ENCODE measurements at places on chromosomes 1 and 21. TPM values are rescaled to one million over a fixed set of nuclear protein-coding genes. Genes with fewer than 3 reads are reported as not detected.

The ZNF648 gene
- total RNA-seq = not detected

The G0S2 gene
- total RNA-seq = 125 TPM

The PHLDA3 gene
- 78.9 TPM for total RNA-seq

The CD1E gene
- not detected for total RNA-seq

The SYT2 gene
- not detected for total RNA-seq

The TBX19 gene
- 0.56 TPM for total RNA-seq

The CAMK1G gene
- not detected for total RNA-seq

The DDR2 gene
- total RNA-seq = 6.0 TPM

The BEND5 gene
- 3.3 TPM for total RNA-seq

The USP24 gene
- 65.8 TPM for total RNA-seq

The CFAP141 gene
- not detected for total RNA-seq

The ST6GALNAC3 gene
- total RNA-seq = 4.2 TPM

The ACKR1 gene
- total RNA-seq = 11.1 TPM

The TCHHL1 gene
- not detected for total RNA-seq

The OLIG2 gene
- 0.22 TPM for total RNA-seq

The OSCP1 gene
- 4.6 TPM for total RNA-seq

The LCE1D gene
- total RNA-seq = not detected

The LCE1C gene
- total RNA-seq = not detected

The FAM43B gene
- total RNA-seq = 0.62 TPM

The PTPRC gene
- total RNA-seq = 4.6 TPM

The CYYR1 gene
- 7.1 TPM for total RNA-seq

The HSPG2 gene
- total RNA-seq = 168 TPM

The CSF3R gene
- 5.5 TPM for total RNA-seq

The MIS18A gene
- 1.3 TPM for total RNA-seq

All from psoas muscle (tissue), 8 donors.